ENCODE measurements at places on chromosomes 4 and X.

DNA sequence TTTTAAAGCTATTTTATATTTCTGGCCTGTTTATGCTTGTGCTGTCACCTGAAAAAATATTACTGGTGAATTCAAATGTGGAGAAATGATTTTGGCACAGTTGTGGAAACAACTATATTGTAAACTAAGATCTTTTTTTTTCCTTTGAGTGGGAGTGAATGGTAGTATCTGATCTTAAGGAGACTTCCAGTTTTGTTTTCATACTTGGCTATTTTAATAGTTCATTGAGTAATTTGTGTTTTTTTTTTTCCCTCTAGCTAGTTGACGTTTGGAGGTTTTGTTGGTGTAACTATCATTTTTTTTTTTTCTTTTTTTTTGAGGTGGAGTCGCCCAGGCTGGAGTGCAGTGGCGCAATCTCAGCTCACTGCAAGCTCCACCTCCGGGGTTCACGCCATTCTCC is 10.5 kb downstream of the STAG2 start:
- DNase-seq: no peak

DNA sequence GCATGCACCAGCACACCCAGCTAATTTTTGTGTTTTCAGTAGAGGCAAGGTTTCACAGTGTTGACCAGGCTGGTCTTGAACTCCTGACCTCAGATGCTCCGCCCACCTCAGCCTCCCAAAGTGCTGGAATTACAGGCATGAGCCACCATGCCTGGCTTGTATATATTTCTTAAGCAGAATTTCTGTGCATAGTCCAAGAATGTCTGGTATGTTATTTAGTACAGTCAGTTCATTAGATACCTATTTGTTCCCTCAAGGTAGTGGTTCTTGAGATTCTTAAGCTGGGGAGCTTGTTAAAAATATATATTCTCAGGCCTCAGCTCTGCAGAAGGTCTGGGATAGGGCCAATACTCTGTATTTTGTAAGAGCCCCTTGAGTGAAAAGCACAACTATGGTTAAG is 4.6 kb upstream of the SERTM2 start:
- DNase-seq: no peak

DNA sequence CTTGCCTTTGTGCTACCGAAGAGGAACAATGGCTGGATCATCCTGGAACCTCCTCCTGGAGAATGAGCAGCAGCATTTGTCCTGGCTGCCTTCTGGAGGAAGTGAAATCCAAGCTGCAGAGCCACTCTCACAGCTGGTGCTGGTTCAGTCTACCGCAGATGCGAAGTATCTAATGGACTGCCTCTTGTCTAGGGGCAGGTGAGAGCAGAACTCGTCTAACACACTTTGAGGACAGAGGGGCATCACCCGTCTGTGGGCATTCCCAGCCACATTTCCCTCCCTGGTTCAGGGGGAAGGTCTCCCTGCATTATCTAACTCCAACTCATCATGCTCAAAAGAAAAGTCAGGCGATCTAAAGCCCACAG is 338.2 kb upstream of the GATB start:
- no peak for DNase-seq

DNA sequence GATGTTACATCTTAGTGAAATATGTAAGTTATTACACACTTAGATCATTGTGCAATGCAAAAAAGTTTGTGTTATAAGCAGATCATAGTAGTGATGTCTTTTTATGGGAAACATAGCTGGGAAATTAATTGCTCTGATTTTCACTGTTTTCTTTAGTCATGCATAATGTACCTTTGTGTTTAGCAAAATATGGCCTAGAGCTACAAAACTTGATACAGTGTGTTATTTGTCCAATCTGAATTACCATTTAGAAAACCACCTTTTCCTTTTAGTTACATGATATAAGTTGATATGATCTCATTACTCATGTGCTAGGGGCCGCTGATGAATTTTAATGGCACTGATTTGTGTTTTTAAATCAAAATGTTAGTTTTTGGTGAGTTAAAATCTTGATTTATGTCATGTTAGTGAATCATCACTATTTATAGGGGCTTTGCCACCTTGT is 2.0 kb downstream of the BMPR1B start:
- no peak for DNase-seq

DNA sequence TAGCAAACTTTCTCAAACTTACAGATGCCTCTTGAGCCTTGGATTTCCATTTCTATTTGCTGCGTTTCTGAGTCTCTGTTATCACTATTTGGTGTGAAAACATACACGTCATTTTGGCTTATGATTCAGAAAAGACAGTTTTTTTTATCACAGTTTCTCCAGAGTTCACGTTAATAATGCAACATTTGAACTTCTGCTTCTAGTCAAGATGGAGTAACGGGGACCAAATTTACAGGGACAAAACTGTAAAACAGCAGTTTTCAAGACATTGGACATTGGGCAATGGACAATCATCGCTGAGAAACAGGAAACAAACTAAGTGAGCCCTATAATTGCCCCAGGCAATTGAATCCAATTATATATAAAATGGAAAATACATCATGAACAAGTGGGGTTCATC is 36.2 kb upstream of the TASL start:
- DNase-seq: no peak

- DNase-seq: no peak
Observed at GRCh38 chrX:38273453-38273852, 52.8 kb upstream of the SRPX start.

DNA sequence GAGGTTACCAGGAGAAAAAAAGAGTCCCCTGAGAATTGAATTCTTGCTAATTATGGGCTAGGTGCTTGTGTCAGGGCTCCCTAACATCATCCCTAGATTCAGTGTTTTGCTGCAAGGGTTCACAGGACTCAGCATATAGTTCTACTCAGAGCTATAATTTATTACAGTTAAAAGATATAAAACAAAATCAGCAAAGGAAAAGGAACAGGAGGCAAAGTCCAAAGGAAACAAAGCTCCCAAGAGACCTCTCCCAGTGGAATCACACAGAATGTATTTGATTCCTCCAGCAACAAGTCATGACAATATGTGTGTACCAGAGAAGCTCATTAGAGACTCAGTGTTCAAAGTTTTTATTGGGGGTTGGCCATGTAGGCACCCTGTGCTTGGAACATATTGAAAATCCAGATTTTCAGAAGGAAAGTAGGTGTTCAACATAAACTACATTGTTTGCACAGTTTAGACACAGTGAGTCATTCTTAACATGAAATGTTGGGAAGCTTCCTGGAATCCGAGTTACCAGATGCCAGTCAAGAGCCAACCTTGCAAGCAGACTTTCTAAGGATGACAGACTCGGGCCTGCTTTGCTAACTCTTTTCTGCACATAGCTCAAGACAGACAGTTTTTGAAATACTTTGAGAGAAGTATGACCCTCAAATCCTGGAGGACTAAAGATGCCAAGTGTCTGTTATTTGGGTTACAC is 311.3 kb upstream of the EMCN start:
- no peak for DNase-seq

DNA sequence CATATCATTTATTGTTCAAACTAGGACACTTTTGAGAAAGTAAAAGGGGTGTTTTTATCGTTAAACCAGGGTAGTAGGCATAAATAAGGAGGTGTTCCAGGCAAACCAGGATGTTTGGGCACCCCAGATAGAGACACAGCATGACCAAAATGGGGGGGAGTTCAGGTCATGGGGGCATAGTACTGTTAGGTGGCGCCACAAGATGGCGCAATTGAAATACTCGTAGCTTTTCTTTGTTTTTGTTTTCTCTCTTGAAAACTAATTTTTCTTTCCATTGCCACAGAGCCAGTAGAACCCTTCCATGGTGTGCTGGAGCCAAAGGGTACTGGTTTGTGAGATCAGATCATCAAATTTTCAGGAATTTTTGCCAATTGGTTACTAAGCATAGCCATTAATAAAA is 283.4 kb downstream of the BCOR start:
- DNase-seq: peak; percentile 17

GRCh38 chrX:108028854-108029253 is 16.0 kb upstream of the VSIG1 start:
- no peak for DNase-seq

DNA sequence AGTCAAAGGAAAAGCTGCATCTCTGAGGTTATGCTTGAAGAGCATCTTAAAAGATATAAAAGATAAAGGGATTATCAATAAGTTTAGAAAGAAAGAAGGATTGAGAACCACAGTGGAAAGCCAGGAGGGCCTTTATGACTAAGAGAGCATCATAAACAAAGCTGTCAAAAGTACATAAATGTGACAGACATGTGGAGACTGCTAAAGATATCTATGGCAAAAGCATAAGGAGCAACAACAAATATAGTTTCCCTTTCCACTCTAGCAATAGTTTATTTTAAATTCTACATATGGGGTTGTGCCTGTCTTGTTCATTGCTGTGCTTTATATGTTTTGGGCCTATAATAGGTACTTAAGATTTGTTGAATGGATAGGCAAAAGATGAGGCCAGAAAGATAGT is 97.3 kb downstream of the RNF150 start:
- DNase-seq: no peak

- no peak for DNase-seq
Observed at GRCh38 chrX:3699821-3700381, 13.5 kb downstream of the PRKX start.

- no peak for DNase-seq
Observed at GRCh38 chr4:109046471-109047201, 255.8 kb downstream of the COL25A1 start.

DNA sequence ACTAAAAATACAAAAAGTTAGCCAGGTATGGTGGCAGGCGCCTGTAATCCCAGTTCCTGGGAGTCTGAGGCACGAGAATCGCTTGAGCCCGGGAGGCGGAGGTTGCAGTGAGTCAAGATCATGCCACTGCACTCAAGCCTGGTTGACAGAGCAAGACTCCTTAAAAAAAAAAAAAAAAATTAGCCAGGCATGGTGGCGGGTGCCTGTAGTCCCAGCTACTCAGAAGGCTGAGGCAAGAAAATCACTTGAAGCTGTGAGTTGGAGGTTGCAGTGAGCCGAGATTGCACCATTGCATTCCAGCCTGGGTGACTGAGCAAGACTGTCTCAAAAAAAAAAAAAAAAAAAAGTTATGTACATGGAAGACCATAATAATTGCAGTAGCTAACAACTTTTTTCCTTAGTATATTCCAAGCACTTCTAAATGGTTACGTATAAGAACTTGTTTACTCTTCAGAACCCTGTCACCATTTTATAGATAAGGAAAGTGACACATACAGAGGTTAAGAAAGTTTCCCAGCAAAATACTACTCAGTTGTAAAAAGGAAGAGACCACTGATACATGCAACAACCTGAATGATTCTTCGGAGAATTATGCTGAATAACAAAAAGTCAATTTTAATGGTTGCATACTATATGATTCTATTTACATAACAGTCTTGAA is 24.5 kb downstream of the RUFY3 start:
- DNase-seq: no peak

DNA sequence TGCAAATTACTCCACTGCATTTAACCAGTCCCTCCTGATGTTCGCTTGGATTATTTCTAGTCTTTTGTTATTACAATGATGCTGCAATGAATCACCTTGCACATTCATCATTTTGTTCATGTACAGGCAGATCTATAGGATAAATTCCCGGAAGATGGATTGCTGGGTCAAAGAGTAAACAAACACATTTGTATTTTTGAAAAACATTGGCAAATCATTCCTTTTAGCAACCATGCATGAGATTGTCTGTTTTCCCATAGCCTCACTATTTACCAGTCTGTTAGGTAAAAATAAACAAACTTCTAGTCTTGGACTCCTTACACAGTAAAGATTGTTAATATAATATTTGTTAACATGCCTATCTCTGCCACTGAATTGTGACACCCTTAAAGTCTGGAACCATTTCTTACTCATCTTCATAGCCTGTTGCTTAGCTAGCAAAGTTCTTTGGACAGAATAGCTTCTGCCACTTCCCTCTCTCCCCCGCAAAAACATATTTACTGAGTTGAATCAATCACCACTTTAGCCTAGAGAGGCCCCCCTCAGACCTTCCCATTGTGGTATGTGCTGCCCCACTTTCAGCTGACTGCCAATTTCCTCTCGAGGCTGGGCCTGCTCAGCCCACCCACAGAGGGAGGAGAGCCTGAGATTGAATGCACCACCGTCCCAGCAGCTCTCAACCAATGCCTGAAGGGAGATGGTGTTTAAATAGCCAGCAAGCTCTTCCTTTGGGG is 108.4 kb upstream of the ATXN3L start:
- no peak for DNase-seq

DNA sequence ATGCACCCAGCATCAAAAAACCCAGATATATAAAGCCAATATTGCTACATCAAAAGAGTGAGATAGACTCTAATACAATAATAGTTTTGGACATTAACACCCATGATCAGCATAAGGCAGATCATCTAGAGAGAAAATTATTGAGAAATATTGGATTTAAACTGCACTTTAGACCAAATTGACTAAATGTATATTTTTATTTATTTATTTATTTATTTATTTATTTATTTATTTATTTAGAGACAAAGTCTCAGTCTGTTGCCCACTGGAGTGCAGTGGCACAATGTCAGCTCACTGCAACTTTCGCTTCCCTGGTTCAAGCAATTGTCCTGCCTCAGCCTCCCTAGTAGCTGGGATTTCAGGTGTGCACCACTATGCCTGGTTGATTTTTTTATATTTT is 193.0 kb downstream of the KLHL4 start:
- DNase-seq: no peak

DNA sequence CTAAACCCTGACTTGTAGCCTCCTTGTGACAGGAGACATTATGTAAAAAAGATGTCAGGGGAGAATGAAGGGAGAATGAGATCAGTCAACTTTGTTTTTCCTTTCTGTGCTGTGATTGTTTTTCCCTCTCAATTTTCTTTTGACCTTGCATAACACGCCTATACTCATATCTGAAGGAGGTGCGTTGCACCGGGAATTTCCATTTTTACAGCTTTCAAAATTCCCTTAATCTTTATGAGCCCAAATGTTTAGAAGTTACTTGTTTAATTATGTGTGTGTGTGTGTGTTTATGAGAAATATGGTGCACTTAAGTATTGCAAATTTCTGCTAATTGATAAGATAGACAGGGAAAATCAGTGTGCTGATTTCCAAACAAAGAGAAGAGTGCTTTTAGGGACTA is 21.6 kb downstream of the SYNPO2 start:
- no peak for DNase-seq

GRCh38 chrX:85112293-85112692 is 108.6 kb downstream of the APOOL start:
- no peak for DNase-seq

GRCh38 chr4:37139987-37140386 is 104.6 kb upstream of the NWD2 start:
- DNase-seq: no peak

GRCh38 chr4:31651541-31651940 is 931.4 kb downstream of the PCDH7 start:
- no peak for DNase-seq

DNA sequence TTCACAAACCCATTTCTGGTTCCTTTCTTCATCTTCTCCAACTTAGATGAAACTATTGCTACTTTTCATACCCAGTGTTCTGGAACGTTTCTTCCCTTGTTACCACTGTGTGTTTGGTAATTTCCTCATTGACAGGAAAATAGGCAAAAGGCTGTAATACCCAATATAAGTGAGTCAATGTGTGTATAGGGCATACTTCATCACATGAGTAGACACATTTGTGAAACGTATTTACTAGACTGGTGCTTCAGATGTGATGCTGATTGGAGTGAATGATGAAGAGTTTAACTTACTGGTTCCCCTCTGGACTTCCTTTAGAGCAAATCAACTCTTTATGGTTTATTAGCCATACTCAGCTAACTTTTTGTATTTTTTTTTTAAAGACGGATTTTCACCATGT is 195.1 kb upstream of the ATP6AP2 start:
- DNase-seq: no peak
